Activated naive CD8-positive, alpha-beta T cell treated with anti-CD3 and anti-CD28 coated beads for 36 hours (primary cell): ENCODE measurements at places on chromosomes 11 and 22.

GRCh38 chr11:59552844-59553243, 41.5 kb downstream of the OR4D9 start:
- H3K36me3 ChIP-seq: peaks cover 8% of the 10 kb centered on the region
- no peak for DNase-seq
- no peak overlapping the region for H3K27ac ChIP-seq
- peaks cover 22% of the 10 kb centered on the region for H3K27me3 ChIP-seq
- H3K4me3 ChIP-seq: no peak overlapping the region

DNA sequence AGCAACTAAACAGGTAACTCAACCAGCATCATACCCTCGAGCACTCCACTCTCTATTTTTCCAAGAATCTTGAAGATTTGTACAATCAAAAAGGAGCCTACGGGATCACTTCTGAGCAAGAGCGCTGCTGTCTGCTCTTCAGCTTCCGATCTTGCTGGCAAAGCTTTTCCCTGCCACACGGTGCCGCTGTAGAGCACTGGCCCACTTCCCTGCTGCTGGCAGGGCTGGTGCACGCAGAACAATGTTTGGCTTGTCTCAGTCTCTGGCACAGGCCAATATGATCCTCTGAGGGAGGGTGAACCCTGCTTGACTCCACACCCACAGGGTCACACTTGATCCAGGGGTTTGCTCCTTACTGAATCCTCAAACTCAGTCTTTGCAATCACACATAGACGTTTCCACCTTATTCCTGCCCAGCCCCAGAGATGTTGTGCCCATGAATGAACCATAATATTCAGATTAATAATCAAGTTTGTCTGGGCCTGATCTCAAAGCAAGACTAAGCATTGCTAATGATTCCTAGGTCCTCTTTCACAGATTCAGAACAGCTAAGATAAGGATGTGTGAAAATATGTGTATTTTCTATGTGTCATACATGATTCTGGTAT, 536.6 kb downstream of the SOX6 start:
- H3K4me3 ChIP-seq: no peak overlapping the region
- H3K36me3 ChIP-seq: no peaks in the 10 kb centered on the region
- H3K4me1 ChIP-seq: peaks cover 4% of the 10 kb centered on the region
- DNase-seq: peak; percentile 36
- H3K27me3 ChIP-seq: peaks cover 47% of the 10 kb centered on the region

DNA sequence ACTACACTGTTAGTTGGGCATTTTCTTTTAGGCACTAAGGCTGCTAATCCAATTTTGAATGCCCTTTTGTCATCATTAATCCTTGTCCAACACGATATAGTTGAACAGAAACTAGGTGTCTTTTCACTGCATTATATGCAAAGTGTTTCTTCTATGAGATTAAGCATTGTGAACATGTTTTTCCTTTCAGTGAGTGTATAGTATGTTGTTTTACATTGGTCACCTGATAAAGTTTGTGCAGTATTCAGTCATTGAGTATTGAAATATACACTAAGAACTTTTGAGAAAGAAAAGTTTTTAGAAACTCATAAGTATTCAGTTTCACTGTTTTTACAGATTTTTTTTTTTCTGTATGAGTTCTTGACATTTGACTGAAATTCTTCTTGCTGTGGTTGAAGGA, 59.0 kb downstream of the ZC3H12C start:
- H3K4me1 ChIP-seq: no peaks in the 10 kb centered on the region
- DNase-seq: no peak
- H3K27me3 ChIP-seq: no peaks in the 10 kb centered on the region
- no peak overlapping the region for H3K4me3 ChIP-seq

GRCh38 chr11:13091373-13091772, 82.3 kb downstream of the RASSF10 start:
- H3K27me3 ChIP-seq: peaks cover 15% of the 10 kb centered on the region
- H3K27ac ChIP-seq: no peak overlapping the region
- DNase-seq: no peak
- no peak overlapping the region for H3K4me3 ChIP-seq
- no peaks in the 10 kb centered on the region for H3K4me1 ChIP-seq

DNA sequence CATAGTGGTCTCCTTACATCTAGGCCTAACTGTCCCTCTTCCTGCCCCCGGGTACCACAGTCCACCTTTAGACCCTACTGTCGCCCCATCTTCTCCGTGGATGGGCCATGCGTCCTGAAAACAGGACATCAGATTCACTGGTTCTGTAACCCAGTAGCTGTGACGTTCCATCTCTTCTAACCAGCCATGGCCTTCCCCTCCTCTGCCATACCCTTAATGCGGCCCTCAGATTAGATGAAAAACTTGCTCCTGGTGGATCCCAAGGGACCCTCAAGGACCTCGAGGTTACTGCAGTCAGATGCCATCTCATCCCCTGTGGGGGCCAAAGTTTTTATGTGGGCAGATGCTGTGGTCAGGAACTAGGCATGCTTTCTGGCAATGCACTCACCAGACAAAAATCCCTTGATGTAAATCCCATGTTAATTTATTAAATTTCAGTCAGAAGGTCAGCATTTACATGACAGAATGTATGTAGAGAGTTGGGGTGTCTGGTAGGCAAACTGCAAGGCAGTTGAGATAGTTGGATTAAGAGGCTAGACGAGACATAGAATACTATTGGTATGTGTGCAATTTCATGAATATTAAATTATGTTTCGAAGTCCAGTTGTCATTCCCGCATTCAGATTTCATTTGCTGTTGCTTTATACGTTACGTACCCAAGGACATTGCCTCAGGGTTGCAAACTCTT, 64.3 kb downstream of the WNT11 start:
- H3K4me3 ChIP-seq: no peak overlapping the region
- DNase-seq: no peak
- H3K27ac ChIP-seq: no peak overlapping the region
- no peaks in the 10 kb centered on the region for H3K36me3 ChIP-seq

GRCh38 chr11:74011360-74012073, 2.6 kb upstream of the UCP3 start:
- peak; percentile 70 for DNase-seq
- H3K4me1 ChIP-seq: peaks cover 76% of the 10 kb centered on the region
- H3K36me3 ChIP-seq: peaks cover 45% of the 10 kb centered on the region
- peak overlapping the region; percentile 9 for H3K4me3 ChIP-seq
- no peaks in the 10 kb centered on the region for H3K27me3 ChIP-seq

GRCh38 chr11:126063507-126063852, 814 bp upstream of the CDON start:
- H3K4me3 ChIP-seq: peak overlapping the region; percentile 64
- peaks cover 3% of the 10 kb centered on the region for H3K36me3 ChIP-seq
- peaks cover 7% of the 10 kb centered on the region for H3K4me1 ChIP-seq
- DNase-seq: no peak

- peak overlapping the region; percentile 22 for H3K4me3 ChIP-seq
- H3K27ac ChIP-seq: peak overlapping the region; percentile 42
- H3K36me3 ChIP-seq: peaks cover 9% of the 10 kb centered on the region
- H3K4me1 ChIP-seq: peaks cover 40% of the 10 kb centered on the region
These were observed 63.0 kb downstream of the PTPRJ start for GRCh38 chr11:48043111-48043990.

- peaks cover 17% of the 10 kb centered on the region for H3K4me1 ChIP-seq
- DNase-seq: peak; percentile 15
- H3K4me3 ChIP-seq: no peak overlapping the region
- peaks cover 19% of the 10 kb centered on the region for H3K36me3 ChIP-seq
- H3K27ac ChIP-seq: peak overlapping the region; percentile 78
- H3K27me3 ChIP-seq: no peaks in the 10 kb centered on the region
These were observed 39.7 kb downstream of the ACAT1 start for GRCh38 chr11:108160970-108161566.

DNA sequence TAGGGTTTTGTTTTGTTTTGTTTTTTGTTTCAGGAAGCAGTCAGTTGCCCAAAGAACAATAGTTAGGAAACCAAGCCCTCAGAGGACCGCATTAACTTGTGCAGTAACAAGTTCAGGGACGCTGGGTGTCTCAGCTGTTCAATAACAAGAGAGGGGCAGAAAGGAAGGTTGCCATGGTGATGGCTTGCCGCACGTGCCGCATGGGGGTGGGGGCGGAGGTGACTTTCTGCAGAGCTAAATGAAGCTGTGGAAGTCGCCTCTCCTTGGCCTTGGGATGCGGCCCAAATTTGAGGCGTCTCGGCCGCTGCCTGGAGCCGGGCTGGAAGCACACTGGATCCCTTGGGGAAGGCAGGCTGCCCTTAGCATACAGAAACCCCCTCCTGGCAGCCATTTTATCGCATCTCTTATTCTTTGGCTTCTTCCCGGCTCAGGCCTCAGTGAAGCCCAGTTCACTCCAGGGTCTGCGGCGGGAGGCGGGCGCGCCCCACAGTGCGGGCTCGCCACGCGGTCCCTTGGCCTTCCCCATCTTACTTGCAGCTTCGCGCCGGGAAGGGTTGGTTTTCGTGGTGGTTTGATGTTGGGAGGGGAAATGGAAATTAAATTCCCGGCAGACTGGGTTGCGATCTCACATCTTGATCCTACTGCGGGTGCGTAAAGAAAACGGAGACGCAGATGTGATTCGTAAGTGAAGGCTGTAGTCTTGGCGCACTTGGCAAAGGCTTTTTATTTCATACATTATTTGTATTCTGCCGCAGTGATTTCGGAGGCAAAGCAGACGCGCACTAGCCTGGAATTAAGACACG, 94.3 kb downstream of the SLC17A6 start:
- peak overlapping the region; percentile 61 for H3K4me3 ChIP-seq
- H3K27me3 ChIP-seq: peaks cover 51% of the 10 kb centered on the region
- H3K36me3 ChIP-seq: no peaks in the 10 kb centered on the region
- H3K4me1 ChIP-seq: peaks cover 15% of the 10 kb centered on the region
- peak; percentile 7 for DNase-seq

DNA sequence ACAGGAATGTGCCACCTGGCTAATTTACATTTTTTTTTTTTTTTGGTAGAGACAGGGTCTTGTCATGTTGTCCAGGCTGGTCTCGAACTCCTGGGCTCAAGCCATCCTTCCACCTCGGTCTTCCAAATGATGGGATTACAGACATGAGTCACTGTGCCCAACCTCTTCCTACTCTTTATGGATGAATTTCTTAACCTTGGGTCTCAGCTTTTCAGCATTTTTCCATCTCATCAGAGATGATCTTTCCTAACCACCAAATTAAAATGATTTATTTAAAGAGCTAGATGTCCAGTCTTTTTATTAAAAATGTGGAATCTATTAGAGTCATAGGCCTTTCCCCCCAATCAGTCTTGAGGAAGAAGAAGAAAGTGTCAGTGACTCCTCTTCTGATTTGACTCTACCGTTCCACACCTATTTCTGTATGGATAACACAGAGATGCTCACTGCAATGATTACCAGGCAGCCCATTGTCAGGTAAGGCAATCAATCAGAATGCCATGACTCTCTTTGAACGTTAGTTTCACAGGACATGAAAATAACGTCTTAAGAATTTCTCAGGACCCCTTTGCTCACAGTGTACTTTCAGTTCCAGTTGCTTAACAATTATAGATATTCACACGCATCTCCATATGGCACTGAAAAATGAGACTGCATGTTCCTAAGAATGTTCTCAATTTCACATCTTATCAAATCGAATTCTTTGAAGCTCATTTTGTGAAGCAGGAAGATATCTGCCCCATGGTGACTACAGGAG, 51.0 kb downstream of the MIAT start:
- H3K27ac ChIP-seq: no peak overlapping the region
- peaks cover 18% of the 10 kb centered on the region for H3K4me1 ChIP-seq
- H3K4me3 ChIP-seq: no peak overlapping the region
- no peak for DNase-seq

DNA sequence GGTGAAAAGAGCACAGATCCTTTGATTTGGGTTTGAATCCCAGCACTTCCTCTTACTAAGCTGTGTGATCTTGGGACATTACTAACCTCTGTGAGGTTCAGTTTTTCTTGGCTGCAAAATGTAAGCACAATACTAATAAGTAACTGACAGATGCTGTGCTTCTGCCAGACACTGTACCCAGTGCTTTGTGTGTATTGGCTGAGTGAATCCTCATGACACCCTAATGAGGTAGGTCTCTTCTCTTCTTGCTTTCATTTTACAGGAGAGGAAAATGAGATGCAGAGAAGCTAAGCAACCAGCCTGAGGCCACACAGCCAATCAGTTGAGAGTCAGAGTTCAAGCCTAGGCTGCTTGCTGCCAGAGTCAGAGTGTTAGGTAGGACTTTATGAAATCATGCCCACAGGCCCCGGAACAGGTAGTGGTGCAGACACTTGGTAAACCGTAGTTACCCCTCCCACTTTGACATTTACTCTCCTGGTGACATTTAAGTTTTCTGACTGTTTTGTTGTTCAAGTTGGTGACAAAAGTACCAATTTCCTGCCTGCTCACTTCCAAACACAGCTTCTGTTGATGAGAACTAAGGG, 21.2 kb downstream of the PTPRJ start:
- DNase-seq: peak; percentile 80
- peak overlapping the region; percentile 93 for H3K27ac ChIP-seq
- H3K4me1 ChIP-seq: peaks cover 69% of the 10 kb centered on the region
- H3K27me3 ChIP-seq: no peaks in the 10 kb centered on the region

GRCh38 chr22:44743804-44744211, 8.6 kb upstream of the ARHGAP8 start:
- H3K36me3 ChIP-seq: no peaks in the 10 kb centered on the region
- peaks cover 2% of the 10 kb centered on the region for H3K4me1 ChIP-seq
- DNase-seq: no peak

GRCh38 chr11:111347002-111347722, 31.9 kb downstream of the POU2AF1 start:
- no peaks in the 10 kb centered on the region for H3K4me1 ChIP-seq
- no peaks in the 10 kb centered on the region for H3K27me3 ChIP-seq
- H3K4me3 ChIP-seq: no peak overlapping the region
- no peak for DNase-seq
- H3K36me3 ChIP-seq: no peaks in the 10 kb centered on the region

DNA sequence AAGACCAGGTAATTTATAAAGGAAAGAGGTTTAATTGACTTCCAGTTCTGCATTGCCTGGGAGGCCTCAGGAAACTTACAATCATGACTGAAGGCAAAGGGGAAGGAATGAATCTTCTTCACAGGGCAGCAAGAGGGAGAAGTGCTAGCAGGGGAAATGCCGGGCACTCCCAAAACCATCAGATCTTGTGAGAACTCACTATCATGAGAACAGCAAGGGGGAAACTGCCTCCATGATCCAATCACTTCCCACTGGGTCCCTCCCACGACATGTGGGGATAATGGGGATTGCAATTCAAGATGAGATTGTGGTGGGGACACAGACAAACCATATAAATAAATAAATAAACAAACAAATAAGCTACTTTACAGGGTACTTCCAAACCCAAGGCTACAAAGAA, 28.8 kb upstream of the EXPH5 start:
- peaks cover 7% of the 10 kb centered on the region for H3K27me3 ChIP-seq
- H3K27ac ChIP-seq: no peak overlapping the region
- no peaks in the 10 kb centered on the region for H3K36me3 ChIP-seq
- peaks cover 21% of the 10 kb centered on the region for H3K4me1 ChIP-seq

GRCh38 chr11:93520726-93521509, 22.3 kb downstream of the SMCO4 start:
- no peaks in the 10 kb centered on the region for H3K36me3 ChIP-seq
- DNase-seq: no peak
- no peak overlapping the region for H3K4me3 ChIP-seq
- H3K4me1 ChIP-seq: peaks cover 5% of the 10 kb centered on the region
- H3K27me3 ChIP-seq: no peaks in the 10 kb centered on the region
- H3K27ac ChIP-seq: no peak overlapping the region

GRCh38 chr11:100675115-100675650, 11.9 kb upstream of the ARHGAP42 start:
- H3K27ac ChIP-seq: no peak overlapping the region
- no peaks in the 10 kb centered on the region for H3K4me1 ChIP-seq
- H3K36me3 ChIP-seq: no peaks in the 10 kb centered on the region
- no peak for DNase-seq
- no peaks in the 10 kb centered on the region for H3K27me3 ChIP-seq
